ENCODE measurements at places on chromosomes 2 and 18.

- DNase-seq, result no peak
Observed at GRCh38 chr2:42519624-42520023, 25.8 kb upstream of the KCNG3 start.

GRCh38 chr2:179224361-179224760 lies 40.3 kb downstream of the SESTD1 start:
- DNase-seq, result no peak

- no peak for DNase-seq
Observed at GRCh38 chr2:225274751-225275150, 124.8 kb upstream of the NYAP2 start.

DNA sequence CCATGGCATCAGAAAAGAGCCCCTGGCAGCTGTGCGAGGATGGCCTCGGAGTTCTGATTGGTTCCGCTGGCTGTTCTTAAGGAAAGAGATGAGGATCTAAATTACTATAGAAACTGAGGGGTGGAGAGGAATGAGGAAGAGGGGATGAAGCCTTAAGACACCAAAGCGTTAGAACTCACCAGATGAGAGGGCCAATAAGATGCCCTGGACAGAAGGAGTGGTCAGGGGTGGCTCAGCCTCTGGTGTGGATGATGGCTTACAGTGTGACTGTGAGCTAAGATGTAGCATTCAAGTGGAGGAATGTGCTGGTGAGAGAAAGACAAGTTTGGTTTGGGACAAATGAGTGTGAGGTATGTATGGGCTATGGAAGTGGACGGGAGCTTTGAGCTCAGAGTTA lies 97.8 kb downstream of the ZFP36L2 start:
- DNase-seq, result no peak
